ENCODE measurements at places on chromosomes 5 and 9.

GRCh38 chr5:31614151-31615020, 24.5 kb upstream of the PDZD2 start:
- DNase-seq, result no peak

GRCh38 chr5:168603746-168604145, 24.6 kb upstream of the PANK3 start:
- DNase-seq, result no peak

- DNase-seq, result no peak
Observed at GRCh38 chr9:129451089-129451656, 169.7 kb downstream of the C9orf50 start.

DNA sequence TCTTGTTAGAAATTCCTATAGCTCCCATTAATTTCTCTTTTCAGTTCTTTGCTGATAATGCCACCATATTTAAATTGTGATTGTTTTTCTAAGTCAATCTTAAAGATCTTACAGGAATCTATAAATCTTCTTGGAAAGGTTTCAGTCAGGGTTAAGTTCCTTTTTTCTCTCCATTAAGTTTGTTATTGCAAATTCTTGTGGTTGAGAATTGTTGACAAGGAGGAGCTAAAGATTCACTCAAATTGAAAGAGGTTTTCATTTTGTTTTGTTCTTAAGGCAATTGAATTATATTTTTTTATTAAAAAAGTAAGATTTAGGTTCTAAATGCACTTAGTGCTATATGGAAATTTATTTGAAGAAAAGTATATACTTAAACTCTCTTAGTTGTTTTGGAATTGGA, 213.4 kb downstream of the PRR16 start:
- DNase-seq, result no peak

- no peak for DNase-seq
Observed at GRCh38 chr5:86623785-86624483, 6.2 kb downstream of the COX7C start.

DNA sequence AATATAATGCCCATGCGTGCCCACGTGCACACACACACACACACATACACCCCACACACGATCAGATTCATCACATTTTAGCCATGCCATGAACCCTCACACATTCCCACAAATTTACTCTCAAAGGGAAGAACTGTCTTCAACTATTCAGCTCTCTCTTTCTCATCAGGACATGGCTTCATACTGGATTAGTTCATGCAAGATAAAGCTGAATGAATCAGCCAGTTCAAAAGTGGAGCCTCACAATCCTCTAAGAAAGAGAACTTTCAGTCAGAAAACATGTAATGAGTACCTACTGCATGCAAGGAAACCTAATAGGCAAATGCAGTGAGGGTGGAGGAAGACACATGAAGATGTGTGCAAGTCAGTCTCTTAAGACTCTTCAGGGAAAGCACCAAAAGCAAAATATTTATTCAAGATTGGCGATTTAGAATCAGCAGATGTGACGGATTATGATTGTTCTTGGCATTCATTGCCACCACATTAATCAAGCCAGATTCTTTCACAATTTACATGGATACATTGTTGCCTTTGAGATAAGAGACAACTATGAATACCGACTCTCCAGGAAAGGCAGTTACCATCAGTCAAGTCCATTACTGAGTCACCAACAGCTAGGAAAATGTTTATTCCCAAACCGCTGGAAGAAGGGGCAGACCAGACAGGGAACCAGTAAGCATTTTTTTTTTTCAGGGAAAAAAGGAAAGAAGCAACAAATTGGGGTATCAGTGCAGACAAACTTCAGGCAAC, 30.3 kb upstream of the PUM3 start:
- no peak for DNase-seq

DNA sequence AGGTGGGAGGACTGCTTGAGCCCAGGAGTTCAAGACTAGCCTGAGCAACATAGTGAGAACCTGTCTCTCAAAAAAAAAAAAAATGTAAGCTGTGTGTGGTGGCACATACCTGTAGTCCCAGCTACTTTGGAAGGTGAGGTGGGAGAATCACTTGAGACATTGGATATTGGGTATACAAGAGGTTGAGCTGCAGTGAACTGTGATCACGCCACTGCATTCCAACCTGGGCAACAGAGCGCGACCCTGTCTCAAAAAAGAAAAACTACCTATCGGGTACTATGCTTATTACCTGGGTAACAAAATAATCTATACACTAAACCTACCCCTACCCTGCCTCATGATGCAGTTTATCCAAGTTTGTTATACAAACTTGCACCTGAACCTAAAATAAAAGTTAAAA, 64.9 kb downstream of the AOPEP start:
- DNase-seq, result no peak

DNA sequence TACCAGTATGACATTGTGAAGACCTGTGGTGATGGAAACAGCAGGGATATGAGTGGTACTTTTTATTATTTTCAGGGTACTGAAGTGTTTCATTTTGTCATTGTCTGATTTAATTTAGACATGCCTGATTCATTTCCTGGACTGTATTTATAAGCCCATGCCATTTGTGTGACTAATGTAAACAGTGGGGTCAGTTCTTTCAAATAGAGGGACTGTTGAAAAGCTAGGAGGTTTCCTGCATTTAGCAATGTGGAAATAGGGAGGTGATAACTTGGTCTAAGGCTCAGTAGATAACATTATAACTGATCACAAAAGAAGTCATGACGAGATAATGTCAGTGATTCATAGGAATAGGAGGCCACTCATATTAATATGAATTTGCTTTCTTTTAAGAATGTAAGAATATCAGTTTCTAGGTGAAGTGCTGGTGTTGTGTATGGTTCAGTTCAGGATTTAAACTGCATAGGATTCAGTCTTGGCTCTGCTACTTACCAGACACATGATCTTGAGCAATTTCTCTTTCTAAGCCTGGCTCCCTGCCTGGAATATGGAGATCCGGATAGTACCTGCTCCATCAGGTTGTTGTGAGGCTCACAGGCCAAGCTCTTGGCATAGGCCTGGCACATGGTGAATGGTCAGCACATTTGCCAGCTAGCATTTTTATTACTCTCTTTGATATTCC, 7.5 kb downstream of the RASGRF2 start:
- no peak for DNase-seq

- DNase-seq, result no peak
Observed at GRCh38 chr9:77810637-77811119, 162.6 kb upstream of the GNA14 start.

GRCh38 chr5:39808656-39809055, 383.9 kb upstream of the DAB2 start:
- DNase-seq, result no peak

DNA sequence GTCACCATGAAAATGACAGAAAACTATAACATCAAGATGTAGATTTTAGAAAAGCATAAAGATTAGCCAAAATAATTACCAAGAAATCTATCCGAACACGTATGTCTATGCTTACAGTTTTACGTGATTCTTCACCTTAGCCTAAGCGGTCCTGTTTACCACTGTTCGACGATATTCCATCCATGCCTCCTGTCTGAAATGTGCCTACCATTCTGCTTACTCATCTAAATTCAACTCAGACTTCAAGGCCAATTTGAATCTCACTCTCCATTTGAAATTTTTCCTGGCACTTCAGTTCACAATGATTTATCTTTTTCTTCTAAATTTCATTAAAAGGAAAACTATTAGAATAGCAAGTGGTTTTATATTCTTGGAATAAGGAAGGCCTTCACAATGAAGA, 15.4 kb downstream of the ZDHHC21 start:
- no peak for DNase-seq

DNA sequence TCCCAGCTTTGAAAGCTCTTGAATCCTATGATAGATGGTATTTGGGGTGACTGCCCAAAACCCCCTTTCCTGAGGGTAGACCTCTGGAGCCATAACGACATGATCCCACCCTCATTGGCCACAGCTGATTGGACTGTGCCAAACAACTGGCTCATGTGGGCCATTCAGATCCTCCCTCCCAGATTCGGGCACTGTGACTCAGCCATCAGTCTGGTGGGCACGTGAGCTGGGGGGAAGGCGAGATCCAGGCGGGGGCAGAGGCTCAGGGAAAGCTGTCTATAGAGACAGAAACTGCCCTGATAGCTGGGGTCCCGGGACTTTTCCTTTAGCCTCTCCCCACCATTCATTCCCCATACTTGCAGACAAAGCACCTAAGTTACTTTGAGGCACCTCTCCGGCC, 15.1 kb upstream of the NCS1 start:
- DNase-seq, result no peak

- no peak for DNase-seq
Observed at GRCh38 chr9:109001275-109001676, 12.0 kb downstream of the CTNNAL1 start.

GRCh38 chr9:110180511-110181434, 27.2 kb downstream of the C9orf152 start:
- DNase-seq, result peak; percentile 53

GRCh38 chr5:10552183-10553143, 11.4 kb upstream of the ANKRD33B start:
- DNase-seq, result no peak

DNA sequence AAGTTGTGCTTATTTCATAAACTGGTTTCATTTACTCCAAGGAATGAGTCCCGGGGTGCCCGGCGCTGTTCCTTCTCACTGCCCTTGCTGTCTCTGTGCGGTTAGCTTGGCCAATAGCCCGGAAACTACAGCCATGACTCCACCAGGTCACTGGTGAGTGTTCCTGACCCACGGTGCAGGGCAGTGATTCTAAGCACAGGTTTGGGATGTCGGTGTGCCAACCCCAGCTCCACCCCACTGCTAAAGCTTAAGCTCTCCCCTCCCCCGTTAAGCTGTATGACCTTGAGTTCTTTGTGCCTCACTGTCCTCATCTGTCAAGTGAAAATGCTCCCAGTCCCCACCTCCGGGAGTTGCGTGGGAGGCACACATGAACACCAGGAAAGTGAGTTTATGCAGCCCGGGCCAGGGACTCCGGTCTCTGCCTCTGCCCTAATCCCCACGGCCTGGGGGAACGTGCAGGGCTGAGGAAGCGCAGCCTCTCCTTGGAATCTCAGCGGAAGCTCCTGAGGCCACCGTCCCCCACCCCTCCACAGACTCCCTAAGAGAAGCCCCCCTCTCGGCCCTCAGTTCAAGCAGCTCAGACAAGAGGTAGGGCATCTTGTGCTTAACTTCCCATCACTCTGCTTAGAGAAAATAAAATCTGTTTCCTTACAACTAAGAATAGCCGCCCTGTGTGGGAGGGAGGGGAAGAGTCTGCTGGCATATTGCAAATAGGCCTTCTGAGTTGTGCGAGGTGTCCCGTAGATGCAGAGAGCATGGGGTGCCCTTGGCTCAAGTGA, 92.0 kb upstream of the RAI14 start:
- no peak for DNase-seq

- DNase-seq, result peak; percentile 37
Observed at GRCh38 chr5:93791518-93791972, 50.1 kb upstream of the POU5F2 start.

DNA sequence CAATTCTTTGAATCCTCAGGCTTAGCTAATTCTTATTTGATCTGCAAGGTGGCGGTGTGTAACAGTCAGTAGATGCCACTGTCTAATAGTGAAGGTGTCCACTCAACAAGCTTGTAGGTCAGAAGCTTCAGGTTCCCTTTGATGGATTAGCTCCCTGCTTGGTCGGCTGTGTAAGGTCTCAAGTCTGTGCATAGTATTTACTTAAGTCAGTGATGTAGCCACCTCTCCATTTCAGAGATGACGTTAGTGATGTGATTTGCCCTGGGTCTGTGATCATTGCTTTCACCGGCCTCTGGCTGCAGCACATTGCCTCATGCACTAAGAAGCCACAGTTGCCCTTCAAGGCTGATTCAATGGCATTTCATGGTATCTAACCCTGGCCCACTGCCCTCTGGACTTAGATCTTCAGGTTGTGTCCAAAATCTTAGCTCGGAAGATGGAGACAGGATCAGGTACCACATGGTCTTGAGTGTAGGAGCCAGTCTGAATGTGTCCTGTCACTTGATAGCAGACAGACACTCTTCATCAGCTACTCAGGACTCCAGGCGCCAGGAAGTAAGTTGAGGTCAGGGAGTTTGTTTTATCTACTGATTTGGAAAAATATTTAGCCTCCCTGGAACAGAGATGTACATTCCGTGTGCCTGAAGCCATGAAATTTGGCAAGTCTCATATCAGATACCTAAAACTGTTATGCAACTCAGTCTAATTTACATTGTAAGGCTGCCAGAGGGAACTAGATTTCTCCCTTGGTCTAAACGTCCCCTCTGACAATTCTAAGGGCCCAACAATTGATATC, 42.9 kb downstream of the SUB1 start:
- no peak for DNase-seq

DNA sequence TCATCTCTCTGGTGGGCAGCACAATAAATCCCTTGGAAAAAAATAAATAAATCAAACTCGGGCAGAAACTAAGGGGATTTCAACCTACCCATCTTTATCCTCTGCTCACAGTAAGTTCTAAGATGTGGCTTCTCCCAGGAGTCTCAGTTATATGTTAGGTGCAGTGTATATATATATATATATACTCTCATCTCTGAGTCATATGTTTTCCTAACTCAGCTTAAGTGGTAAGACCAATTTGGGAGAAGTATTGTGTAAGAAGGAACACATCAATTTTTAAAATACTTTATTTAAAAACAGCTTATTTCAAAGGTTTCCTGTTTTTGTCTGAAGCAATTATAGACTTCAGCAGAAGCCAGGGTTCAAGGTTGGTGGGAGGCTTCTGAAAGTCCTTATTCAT, 20.3 kb upstream of the OSMR start:
- DNase-seq, result no peak

Measured in NCI-H510A treated with DMSO at 0.1 percent for 48 hours (cell line).